Activated T-helper 1 cell treated with anti-CD3 and anti-CD28 coated beads, Interleukin-2, amount 50 U/mL, for 16 hours (primary cell): ENCODE measurements at places on chromosomes 6 and 20.
A peak's percentile ranks its signal among the peaks of the same experiment; 100 is the strongest.

DNA sequence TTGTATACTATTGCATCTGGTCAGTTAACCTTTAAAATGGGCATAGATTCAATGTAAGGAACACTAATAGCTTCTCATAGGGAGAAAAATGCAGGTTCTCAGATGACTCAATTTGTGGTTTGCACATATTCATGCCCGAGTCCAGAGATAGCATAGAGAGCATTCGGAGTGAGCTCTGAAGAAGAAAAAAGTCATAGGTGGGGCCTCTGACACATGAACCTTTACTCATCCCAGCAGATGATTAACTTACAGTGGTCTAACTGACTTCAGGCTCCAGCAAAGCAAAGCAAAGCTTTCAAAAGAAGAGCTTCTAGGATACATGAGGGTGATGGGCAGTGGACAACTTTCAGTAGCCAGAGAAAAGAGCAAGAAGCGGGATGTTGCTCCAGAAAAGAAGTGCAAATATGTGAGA lies 55.3 kb upstream of the BTN3A2 start:
- DNase-seq: no peak

DNA sequence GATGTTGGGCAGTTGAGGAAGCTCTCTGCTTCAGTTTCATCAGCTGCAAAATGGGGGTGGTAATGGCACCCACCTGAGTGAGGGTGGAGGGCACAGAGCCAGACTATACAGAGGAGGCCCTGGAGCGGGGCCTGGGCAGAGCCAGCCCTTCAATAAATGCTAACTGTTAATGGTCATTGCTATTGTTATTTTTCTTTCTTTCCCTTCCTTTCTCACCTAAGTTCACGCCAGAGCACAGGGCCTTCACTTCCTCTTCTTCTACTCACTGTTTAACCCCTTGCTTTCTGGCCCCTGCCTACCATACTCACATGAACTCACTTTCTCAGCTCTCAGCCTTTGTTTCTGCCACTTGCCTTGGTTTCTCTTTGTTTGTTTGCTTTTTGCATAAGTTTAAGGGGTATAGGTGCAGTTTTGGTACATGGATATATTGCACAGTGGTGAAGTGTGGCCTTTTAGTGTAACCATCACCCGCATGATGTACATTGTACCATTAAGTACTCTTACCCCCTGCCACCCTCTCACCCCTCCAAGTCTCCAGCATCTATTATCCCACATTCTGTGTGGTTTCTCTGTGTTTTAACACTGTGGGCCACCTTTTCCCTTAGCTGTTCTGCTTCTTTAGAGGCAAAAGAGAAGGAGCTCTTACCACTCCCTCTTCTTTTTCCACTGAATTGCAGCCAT lies 7.5 kb upstream of the RREB1 start:
- no peak for DNase-seq

- no peak for DNase-seq
These were observed 110.1 kb upstream of the HDAC2 start for GRCh38 chr6:114080891-114081510.

DNA sequence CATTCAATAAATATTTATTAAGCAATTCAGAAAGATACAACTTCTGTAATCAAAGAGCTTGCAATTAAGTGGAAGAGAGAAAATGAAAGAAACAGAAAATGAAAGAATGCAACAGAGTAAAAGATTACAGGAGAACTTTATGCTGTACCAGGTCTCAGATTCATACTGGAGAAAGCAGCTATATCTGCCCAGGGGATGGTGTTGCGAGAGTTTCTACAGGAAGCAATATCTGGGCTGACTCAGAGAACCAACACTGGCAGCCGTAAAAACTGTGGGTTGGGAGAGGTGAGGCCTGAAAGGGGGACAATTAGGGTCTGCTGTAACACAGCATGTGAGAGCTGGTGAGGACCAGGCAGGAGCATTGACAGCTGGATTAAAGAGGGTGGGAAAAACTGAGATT lies 256.7 kb upstream of the TCF21 start:
- DNase-seq: no peak

DNA sequence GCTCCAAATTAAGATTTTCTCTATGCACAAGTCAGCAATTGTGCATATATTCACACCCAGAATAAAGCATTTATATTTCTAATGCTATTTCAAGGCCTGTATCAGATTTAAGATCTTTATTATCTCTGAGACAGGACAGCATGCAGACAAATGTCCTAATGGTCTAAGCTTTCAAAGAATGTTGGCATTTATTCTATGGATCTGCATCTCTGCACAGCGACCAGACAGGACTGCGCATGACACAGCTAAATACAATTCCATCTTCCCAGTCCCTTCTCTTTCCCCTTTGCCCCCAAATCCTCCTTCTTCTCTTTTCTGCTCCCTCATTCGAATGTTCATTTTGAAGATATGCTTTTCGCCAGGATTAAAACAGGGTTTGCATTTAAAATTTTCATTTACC lies 478.5 kb downstream of the PKHD1 start:
- no peak for DNase-seq

DNA sequence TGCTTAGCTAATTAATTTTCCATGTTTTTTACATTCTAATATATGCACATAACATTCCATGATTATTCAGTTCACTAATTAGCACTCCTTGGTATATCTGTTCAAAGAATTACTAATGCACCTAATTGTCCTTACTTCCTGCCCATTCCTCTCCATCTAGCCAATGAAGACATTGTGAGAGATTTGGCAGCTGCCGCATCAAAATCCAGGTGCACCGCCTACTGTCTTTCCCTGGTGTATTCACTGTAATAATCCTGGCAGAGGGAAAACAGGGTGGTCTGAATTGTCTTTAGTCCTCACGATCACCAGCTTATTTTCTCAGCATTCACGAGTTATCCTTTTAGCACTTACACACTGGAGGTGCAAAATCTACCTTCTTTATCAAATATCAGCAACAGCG lies 61.0 kb upstream of the SCGN start:
- no peak for DNase-seq

- DNase-seq: no peak
These were observed 22.2 kb upstream of the ADIG start for GRCh38 chr20:38558596-38559360.

- no peak for DNase-seq
These were observed 46.6 kb downstream of the SCGN start for GRCh38 chr6:25698631-25699030.

GRCh38 chr6:128112494-128112893 lies 211.6 kb upstream of the THEMIS start:
- no peak for DNase-seq

DNA sequence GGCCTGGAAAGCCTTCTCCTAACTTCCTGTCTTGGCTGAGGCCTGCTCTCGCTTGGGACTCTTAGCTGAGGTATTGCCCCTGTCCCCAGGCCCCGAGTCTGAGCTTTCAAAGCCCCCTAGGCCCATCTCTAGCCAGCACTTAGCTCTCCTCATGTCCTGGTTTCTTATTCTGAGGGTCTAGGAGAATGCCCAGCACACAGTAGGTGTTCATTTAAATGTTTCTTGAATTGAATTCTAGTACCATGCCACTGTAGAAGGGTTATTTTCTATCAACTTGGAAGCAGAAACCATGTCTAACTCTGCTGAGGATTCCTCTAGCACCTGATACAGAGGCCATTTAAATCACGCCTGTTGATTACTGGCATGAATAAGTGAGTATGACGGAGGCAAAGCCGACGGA lies 98.5 kb downstream of the VEGFA start:
- DNase-seq: no peak

DNA sequence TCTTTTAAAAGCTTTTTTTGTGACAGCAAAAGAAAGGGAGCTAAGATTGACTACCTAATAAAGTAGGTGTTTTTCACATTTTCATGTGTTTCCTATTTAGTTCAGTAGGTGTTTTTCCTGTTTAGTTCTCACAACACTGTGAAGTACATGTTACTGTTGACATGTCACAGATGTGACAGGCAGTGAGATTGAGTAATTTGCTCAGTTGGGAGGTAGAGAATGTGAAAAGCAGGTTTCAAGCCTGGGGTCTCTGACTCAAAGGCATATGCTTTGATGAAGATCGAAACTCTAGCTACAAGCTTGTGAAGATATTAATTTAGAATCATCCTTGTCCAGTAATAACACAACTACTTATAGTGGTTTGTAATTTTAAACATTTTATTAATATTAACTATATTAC lies 43.1 kb downstream of the SLX4IP start:
- DNase-seq: no peak

DNA sequence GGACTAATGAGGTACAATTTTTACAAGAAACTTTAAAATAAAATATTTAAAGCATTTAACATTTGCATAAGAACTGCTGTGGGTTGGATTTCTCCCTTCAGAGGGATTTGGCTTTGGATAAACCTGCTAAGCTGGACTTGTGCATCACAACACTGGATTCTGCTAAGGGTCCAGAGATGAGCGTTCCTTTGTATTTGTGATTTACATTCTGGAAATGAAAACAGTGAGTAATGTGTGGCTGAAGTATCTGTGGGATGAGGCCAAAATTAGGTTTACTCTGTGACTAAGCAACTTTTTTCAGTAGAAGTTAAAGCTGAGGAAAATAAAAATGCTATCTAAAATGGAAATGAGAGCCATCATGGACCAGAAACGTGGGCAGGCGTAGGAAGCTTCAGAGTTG lies 494.3 kb downstream of the EPM2A start:
- no peak for DNase-seq

DNA sequence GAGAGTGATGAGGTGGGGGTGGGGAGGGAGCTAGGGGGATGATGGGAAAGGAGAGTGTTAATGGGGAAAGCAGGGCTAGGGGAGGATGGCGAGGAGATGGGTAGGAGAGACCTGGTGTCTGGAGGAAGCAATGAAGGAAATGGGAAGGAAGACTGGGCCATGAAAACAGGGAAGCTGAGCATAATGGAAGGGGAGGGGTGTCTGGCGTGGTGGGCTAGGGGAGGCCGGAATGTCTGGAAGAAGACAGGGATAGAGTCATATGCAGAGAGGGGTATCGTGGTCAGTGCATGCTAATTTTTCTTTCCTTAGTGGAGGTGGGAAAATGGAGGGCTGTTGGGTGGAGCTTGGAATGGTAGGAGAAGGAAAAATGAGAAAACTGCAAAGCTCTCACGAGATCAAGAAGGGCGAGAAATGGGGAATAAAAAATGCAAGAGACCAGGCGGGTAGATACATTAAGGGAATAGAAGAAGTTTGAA lies 423 bp downstream of the KLHDC3 start:
- no peak for DNase-seq

DNA sequence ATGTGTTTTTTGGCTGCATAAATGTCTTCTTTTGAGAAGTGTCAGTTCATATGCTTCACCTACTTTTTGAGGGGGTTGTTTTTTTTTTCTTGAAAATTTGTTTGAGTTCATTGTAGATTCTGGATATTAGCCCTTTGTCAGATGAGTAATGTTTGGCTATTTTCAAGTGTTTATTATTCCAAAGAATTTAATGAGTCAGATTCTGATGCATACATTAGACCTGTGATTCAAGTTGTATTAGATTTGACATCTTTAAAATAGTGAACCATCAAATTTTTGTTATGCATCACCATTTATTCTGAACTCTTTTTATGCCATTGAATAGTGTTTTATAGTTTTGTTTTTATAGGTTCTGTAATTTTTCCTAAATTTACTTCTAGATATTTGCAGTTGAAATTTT lies 319.3 kb downstream of the PKHD1 start:
- DNase-seq: no peak

DNA sequence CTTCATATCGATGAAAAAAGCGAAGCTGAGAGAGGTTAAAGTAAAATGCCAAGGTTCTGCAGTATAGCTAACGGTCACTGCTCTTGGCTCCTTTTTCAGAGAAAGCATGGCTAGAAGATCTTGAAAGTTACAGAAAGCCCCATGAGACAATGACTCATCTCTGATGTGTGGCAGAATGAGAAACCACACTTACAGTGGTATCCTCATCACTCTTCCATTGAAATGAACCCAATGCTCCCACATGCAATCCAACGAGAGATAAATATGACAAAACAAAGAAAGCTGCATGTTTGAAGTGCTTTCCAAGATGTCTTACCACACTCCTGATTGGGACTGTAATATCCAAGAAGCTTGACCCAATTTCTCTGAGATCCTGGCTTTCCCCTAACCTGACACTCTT lies 694.9 kb downstream of the PRKN start:
- DNase-seq: no peak

GRCh38 chr6:127366282-127367022 lies 23.0 kb upstream of the ECHDC1 start:
- DNase-seq: no peak

DNA sequence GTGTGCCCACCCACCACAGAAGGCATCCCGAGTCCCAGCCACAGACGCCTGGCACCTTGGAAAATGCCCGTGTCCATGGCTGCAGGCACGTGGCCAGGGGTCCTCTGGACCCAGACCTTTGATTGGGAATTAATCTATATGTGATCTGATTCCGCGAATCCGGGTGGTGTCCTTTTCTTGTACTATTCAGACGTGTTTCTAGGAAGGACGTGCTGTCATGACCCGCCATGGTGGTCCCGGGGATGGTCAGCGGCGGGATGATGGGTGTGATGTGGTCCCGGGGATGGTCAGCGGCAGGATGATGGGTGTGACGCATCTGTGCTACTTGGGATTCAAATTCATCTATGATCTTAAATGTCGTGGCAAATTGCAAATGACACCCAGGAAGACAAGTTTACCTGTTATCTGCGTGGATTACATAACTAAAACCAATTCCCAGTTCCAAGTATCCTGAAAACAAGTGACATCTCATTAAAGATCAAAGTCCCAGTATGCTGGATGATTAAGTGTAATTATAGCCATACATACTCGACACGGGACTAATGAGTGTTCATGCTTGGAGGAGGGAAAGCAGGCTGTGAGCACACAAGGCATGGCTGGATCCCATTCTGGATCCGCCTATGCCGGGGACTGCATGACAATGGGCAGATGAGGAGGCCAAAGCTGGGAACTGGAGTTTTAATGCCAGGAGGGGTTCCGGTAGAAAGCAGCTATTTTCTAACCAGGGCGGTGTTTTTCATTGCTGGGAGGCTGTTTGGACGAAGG lies 256.5 kb downstream of the TAF4 start:
- DNase-seq: no peak

GRCh38 chr20:49979030-49979832 lies 3.5 kb upstream of the SNAI1 start:
- DNase-seq: peak; percentile 57

- no peak for DNase-seq
These were observed 96.8 kb downstream of the ARMC2 start for GRCh38 chr6:108944707-108945680.

DNA sequence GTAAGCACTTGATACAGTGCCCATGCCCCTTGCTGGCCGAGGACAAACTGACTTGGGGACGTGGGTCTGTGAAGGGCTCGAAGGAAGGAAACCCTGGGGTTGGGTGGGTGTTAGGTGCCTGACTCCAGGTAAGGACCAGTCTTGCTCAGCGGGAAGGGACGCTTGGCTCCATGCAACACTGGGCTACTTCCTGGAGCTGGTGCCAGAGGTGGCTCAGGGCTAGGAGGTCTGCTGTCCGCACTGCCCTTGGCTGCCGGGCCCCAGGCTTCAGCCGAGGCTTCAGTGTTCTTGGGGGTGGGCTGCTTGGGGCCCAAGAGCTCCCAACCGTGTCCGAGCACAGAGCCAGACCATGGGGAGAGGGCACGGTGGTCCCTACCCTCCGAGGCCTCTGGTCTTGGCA lies 5.3 kb downstream of the GATA5 start:
- DNase-seq: no peak

DNA sequence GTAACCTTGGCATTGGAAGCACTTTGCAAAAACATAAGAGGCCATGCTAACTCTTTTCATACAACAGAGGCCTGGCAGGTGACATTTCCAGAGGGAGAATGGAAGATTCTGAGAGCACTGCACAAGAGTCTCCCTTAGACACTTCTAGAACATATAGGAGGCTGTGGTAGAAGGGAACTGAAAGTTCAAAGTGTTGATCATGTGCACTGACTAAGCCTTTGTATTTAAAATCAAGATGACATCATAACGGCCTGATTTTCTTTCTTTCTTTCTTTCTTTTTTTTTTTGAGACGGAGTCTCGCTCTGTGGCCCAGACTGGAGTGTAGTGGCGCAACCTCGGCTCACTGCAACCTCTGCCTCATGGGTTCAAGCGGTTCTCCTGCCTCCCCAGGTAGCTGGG lies 26.8 kb upstream of the DNAAF9 start:
- DNase-seq: no peak
